Renal cortical epithelial cell (primary cell): ENCODE measurements at places on chromosomes 16 and 17. TPM values are rescaled to one million over a fixed set of nuclear protein-coding genes. Genes with fewer than 3 reads are reported as not detected.

DNA sequence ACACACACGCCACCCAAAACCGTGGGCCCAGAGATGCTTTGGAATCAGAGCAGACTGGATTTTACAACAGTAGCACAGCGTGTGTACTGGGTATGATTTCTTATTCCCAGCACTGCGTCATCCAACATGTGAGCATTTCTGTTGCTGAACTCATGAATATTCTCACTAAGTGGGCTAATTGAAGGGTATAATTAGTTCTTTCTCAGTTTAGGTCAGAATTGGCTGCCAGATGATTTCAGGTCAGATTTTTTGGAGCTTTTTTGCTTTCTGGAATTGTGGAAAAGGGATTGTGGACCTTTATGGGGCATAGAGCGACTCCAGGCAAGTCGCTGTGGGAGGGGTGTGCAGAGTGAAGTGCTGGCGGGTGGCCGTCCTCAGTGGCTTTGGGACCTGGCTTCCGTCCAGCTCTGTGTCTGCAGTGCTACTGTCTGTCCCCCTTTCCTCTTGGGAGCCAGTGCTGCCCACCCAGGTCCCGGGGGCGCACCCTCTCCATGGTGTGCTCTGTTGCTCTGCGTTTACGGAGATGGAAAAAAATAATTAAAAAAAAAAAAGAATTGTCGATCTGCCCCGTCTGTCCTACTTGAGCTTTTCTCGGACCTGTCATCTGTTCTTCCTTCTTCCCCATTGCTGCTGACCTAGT, 25.0 kb downstream of the FOXK2 start:
- DNase-seq, result no peak

Gene CDH15
- total RNA-seq, result not detected in 2 replicates

DNA sequence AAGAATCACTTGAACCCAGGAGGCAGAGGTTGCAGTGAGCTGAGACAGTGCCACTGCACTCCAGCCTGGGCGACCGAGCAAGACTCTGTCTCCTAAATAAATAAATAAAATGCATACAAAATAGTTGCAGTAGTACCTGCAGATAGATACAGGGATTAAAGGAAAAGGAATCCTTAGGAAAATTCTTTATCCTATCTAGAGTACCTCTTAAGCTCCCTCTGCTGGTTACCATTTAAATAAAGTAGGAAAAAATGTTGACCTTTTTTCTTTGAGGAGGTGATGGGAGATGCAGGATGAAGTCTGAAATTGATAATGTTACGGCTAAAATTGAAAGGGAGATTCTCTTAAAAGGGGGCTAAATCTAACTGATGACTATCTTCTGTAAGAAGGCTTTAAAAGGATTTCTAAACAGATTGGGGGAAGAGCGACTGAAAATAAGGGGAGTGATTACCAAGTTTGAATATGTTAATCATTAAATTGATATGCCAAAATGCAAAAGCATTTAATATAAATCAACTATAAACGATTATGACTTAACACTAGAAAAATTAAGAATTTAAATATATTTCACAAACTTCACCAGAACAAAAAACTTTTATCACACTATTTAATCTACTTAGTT, 29.4 kb downstream of the C16orf87 start:
- peak; percentile 37 for DNase-seq

GRCh38 chr16:87976665-87977064, 25.4 kb downstream of the BANP start:
- no peak for DNase-seq

- peak; percentile 100 for DNase-seq
These were observed 6.2 kb upstream of the SLC7A6 start for GRCh38 chr16:68257906-68258800.

- no peak for DNase-seq
These were observed 24.5 kb upstream of the MAPT start for GRCh38 chr17:45869676-45870341.

- DNase-seq, result no peak
These were observed 4.4 kb upstream of the LHX1 start for GRCh38 chr17:36932694-36933511.

DNA sequence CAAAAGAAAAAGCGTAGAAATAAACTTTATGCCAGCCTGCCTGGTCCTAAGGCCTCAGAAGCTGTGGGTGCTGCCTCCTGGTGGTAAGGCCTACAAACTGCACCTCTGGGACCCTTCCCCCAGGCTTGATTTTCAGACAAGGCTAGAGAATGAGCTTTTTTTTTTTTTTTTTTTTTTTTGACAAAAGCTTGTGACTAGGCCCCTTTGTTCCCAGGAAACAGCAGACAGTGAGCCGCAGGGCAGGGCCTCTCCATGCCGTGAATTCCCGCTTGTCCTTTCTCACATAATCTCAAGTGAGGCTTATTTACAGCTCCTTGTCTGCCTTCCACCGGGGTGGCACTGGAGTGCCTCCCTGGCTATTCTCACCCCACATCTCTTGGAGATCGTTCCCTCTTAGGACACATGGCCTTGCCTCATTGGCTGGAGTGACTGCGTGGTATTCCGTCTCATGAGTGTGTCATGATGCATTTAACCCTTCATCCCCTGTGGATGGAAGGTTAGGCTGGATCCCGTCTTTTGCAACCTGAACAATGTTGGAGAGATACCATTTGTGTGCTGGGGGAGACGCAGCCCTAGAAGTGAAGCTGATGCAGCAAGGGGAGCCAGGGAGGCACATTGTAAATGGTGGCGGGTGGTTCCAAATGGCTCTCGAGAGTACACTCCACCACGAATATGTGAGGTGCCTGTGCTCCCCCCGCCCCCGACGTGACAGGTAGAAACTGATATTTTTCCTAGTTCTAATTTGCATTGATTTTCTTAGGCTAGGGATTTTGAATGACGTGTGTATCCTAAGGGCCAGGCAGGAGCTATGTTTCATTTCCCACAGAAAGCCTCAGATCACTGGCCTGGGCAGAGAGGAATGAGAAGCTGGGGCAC, 49.6 kb downstream of the USP22 start:
- DNase-seq, result peak; percentile 66

Gene TERB1
- 0.15 and 0.35 TPM in 2 replicates for total RNA-seq

DNA sequence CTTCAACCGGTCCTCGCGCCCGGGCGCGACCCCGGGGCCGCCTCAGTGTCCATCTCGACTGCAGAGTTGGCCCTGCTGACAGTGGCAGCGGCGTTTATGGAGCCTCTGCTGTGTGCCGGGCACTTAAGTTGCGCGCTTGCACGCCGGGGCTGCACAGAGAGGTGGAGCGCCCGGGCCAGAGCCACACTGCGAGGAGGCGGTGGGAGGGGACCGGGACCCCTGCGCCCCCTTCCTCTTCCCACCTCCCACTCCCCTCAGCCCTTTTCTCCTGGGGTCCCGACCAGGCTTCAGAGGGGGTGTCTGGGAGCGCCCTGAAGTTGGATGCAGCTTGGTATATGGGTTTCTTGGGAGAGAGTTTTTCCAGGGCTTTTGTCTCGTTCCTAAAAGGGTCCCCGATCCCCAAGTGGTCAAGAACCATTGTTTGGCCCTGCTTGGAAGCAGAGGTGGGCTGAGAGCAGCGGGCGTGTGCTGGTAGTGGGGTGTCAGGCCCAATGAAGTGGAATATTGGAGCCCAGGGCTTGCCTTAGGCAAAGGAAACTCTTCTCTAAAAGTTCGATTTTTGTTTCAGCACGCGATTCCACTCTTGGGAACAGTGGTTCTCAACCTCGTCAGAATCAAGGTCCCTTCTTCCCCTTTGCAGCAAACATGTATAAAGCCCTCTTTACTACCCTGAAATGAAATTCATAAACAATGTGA, 605 bp downstream of the MRTFB start:
- no peak for DNase-seq

DNA sequence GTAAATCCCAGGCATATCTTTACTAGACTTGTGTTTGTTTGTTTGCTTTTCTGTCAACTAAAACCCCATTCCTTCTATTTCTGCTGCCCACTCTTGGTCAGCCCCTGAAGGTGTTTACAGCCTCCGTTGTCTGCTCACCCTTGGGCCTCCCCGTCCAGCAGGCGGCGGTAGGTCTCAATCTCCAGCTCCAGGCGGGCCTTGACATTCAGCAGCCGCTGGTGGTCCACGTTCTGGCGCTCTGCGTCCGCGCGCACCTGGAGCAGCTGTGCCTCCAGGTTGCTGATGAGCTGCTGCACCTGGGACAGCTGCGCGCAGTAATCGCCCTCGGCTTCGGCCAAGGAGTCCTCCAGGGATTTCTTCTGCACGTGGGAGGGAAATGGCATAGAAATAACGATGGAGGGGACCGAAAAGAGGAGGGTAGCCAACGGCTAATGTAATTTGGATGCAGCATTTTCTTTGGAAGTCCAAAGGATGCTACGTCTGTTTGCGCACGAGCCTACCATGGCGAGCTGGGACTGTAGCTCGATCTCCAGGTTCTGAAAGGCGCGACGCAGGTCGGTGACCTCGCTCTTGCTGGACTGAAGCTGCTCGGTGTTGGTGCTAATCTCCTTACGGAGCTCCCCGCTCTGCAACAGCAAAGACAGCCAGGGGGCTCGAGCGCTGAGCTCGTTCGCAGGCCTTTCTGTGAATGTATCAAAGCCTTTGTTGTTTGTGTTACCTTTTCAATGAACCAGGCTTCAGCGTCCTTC, 3.9 kb downstream of the KRT12 start:
- DNase-seq, result no peak

DNA sequence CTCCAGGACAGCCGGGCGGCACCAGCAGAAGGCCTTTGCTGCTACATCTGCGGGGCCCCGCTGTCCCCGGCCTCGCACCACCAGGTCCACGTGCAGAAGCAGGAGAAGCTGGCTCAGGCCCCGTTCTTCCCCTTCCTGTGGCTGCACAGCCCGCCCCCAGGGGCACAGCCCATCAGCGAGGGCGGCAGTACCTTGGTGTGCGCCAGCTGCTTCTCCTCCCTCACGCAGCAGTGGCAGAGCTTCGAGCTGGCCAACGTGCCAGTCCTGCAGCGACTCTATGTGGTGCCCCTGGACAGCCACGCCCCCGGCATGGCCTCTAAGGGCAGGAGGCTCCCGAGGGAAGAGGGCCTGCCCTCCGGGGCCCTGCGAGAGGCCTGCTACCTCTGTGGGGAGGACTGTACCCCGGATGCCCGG, 58.3 kb upstream of the CIBAR2 start:
- DNase-seq, result no peak

DNA sequence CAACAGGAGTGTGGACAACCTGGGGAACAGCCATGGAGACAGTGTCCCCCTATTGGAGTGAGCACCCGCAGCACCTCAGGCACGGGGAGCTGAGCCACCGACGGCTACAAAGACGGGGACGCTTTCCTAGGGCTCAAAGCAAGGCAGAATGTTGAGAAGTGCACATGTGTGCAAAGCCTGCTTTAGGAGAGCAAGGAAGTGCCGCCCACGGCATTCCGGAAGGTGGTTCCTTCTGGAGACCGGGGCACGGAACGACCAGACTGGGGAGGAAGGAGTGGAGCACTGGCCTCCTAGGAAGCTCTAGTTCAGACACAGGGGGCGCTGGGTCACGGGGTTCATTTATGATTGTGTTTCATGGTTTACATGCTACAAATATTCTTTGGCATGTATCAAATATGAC, 52.2 kb downstream of the TBC1D16 start:
- no peak for DNase-seq
